ENCODE measurements at places on chromosomes 5 and 9.

DNA sequence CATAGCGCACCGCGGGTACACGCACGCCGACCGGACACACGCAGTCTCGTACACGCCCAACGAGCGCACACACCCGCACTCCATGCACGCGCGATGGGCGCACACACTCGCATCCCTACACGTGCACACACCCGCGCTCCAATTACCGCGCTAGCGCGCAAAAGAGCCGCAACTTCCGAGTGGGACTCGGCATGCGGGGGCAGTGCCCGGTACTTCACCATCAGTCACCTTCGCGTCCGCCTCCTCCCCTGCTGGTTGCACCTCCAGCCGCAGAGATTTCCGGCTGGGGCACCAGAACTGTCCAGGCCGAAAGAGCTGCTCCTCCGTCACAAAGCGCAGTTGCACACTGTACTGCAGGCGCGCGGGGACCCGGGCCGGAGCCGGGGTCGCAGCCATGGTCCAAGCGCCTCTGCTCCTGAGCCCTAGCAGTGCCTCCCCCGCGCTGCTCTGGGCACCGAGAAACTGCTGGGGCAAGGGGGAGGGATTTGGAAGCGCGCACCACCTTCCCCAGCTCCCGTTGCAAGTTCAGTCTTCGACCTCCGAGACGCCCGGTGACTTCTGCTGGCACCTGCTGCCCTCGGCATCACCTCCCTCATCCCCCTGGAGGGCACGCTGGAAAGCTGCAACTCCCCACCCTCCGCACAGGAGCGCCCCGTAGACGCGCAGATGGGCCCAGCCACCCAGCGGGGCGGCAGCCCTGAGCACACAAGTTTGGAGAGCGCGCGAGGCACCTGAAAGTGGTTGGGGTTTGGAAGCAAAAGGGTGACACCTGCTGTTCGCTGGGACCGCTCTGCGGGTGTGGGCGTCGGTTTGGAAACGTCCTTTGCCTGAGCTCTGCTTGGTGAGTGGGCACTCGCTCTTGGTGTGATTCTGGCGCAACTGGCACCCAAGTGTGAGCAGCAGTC, 337.4 kb upstream of the PUM3 start:
- peak; percentile 80 for DNase-seq

GRCh38 chr5:178341851-178342140, 109.2 kb upstream of the PHYKPL start:
- DNase-seq: no peak

DNA sequence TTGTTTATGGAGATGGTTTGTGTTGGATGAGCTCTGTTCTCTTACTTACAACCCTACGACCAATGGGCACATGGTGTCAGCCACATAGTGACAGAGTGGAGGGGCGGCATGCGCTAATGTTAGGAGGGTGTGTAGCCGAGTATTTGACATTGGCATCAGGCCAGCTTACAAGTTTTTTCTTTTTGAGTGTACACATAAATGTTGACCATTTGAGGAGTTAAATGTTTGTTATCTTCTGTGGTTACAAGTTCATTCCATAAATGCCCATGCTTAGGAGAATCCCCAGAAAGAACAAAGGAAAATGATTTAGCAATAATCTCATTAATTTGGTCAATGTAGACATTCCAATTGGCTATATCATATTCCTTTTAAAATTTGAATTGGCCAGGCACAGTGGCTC, 180.1 kb upstream of the ELL2 start:
- DNase-seq: no peak

- DNase-seq: peak; percentile 91
Observed at GRCh38 chr5:109468737-109469420, 59.1 kb upstream of the PJA2 start.

- DNase-seq: no peak
Observed at GRCh38 chr5:154517810-154518437, 39.9 kb upstream of the HAND1 start.

- no peak for DNase-seq
Observed at GRCh38 chr5:160082614-160083500, 36.4 kb downstream of the PWWP2A start.

GRCh38 chr9:34072868-34073590, 24.3 kb upstream of the UBAP2 start:
- no peak for DNase-seq

DNA sequence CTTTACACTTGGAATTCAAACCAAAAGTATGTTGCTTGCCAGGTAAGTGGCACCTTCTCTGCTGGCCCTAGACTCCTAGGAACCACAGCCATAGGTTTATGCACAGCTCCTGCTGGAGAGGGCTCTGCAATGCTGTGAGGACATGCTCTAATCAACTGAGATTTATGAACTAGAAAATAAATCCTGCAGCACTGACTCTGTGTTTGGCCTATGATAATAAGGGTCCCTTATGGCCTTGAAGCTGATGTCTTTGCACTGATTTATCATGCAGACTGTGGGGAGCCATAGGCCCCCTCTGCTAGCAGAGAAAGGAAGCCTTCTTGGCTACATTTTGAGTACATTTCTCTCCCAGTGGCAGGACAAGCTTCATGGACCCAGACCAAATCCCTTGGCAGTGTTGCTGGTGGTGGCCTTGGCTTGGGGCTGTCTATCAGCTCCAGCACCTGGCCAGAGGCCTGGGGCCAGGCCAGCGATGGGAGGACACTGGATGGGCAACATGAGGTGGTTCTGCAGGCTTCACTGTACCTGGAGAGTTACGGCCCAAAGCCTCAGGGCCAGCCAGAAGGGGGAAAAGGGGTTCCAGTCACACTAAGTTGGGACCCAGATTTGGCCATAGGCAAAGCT, 178.0 kb downstream of the SEMA6A start:
- no peak for DNase-seq

DNA sequence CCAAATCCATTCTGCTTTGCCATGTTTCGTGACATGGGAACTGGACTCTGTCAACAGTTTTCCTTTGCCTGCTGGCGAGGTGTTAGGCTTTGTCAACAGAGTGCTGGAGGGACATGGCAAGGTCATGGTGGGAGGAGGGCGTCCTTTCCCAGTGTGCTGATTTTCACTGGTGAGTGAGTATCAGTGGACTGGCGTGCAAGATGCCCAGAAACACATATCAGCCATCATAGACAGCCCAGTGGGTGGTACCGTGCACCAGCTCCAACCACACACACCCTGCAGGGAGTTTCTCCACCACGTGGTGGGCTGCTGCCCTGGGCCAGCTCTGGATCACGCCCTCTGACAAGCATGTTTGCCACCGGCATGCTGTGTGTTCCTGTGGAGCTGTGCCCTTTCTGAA, 50.0 kb upstream of the ABL1 start:
- no peak for DNase-seq
